Activated CD4-positive, alpha-beta T cell treated with anti-CD3 and anti-CD28 coated beads, Interleukin-2, amount 10 ng/mL, durations not matched to agents 7 days and 5 days (primary cell): ENCODE measurements at places on chromosomes 13 and 19.

GRCh38 chr13:79919091-79919490, 421.8 kb downstream of the SPRY2 start:
- H3K36me3 ChIP-seq: no peaks in the 10 kb centered on the region
- H3K4me3 ChIP-seq: no peak overlapping the region
- no peaks in the 10 kb centered on the region for H3K27me3 ChIP-seq
- no peaks in the 10 kb centered on the region for H3K4me1 ChIP-seq

DNA sequence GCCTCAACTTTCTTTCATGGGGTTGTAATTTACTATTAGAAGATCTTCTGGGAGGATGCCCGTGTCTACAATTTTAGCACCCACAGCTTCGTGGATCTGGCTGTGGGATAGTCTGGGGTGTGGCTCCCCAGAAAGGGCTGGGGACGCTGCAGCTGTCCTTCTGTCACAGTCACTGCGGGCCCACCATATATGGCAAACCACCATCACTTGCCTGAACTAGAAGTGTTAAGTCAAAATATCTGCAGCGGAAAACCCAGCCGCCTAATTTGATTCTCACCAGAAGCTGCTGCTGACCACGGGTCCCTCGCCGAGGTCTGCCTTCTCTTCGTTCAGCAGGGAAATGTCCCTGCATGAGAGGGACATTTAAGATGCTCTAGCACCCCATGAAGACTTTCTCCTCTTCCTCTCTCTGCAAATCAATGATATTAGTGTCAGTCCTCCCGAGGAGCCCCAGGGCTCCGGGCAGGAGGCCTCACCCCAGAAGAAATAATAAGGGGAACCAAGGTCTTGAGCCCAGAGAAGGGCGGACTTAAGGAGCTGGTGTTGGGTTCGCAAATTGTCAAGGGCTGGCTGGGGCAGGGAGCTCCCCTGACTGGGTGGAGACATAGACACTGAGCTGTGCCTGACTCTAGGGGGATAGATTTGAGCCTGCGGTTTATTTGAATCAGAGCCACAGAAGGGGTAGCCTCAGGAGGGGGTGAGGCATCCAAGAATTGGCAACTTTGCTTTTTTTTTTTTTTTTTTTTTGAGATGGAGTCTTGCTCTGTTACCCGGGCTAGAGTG, 3.0 kb upstream of the MATK start:
- H3K36me3 ChIP-seq: no peaks in the 10 kb centered on the region
- DNase-seq: no peak
- peaks cover 12% of the 10 kb centered on the region for H3K4me1 ChIP-seq

- no peaks in the 10 kb centered on the region for H3K27me3 ChIP-seq
- H3K4me1 ChIP-seq: no peaks in the 10 kb centered on the region
- no peaks in the 10 kb centered on the region for H3K36me3 ChIP-seq
- H3K4me3 ChIP-seq: no peak overlapping the region
Measured at GRCh38 chr13:59301174-59301567, 862.6 kb downstream of the DIAPH3 start.

GRCh38 chr19:56810260-56810659, 30.3 kb downstream of the PEG3 start:
- H3K4me3 ChIP-seq: no peak overlapping the region
- H3K36me3 ChIP-seq: no peaks in the 10 kb centered on the region
- no peak overlapping the region for H3K27ac ChIP-seq
- H3K27me3 ChIP-seq: no peaks in the 10 kb centered on the region

DNA sequence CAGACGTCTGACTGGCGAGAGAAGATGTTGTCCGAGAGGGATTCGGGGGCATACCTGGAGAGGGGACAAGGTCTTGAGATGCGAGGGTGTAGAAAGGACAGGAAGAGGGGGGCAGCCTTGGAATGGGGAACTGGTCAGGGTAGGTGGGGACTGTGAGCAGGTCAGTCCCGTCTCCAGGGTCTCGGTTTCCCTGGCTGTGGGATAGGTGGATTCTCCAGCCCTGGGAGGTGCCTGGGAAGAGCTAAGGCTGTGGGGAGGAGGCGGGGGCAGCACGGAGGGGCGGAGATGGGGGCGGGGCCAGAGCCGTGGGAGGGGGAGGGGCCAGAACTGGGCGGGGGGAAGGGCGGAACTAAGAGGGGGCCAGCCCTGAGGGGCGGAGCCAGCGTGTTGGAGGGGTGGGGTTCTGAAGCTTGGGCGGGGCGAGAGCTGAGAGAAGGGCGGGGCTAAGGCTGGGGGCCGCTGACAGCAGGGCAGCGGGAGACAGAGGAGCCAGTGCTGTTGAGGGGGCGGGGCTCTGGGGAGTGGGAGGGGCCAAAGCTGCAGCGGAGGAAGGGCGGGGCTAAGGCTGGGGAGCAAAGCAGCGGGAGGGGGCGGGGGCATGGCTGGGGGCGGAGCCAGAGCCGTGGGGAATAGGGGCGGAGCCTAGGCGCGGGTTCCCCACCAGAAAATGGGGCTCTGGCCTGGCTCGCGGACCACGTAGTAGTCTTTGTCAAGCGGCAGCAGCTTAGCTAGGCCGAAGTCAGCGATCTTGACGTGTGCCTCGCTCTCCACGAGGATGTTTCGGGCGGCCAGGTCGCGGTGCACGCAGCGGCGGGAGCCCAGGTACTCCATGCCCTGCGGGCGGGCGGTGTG, 9.5 kb upstream of the INSL3 start:
- no peak overlapping the region for H3K4me3 ChIP-seq
- H3K4me1 ChIP-seq: peaks cover 24% of the 10 kb centered on the region
- H3K27me3 ChIP-seq: no peaks in the 10 kb centered on the region
- peak; percentile 47 for DNase-seq
- no peak overlapping the region for H3K27ac ChIP-seq
- H3K36me3 ChIP-seq: peaks cover 66% of the 10 kb centered on the region

- peaks cover 15% of the 10 kb centered on the region for H3K36me3 ChIP-seq
- H3K27me3 ChIP-seq: no peaks in the 10 kb centered on the region
- DNase-seq: no peak
- peaks cover 14% of the 10 kb centered on the region for H3K4me1 ChIP-seq
Measured at GRCh38 chr19:36379510-36379819, 464 bp upstream of the ZFP14 start.

- DNase-seq: no peak
- peak overlapping the region; percentile 84 for H3K27ac ChIP-seq
- H3K27me3 ChIP-seq: no peaks in the 10 kb centered on the region
- H3K36me3 ChIP-seq: no peaks in the 10 kb centered on the region
- H3K4me1 ChIP-seq: peaks cover 61% of the 10 kb centered on the region
- H3K4me3 ChIP-seq: peak overlapping the region; percentile 19
Measured at GRCh38 chr19:18495204-18495911, 26.5 kb downstream of the ELL start.

GRCh38 chr19:18905513-18906236, 9.7 kb upstream of the CERS1 start:
- H3K27me3 ChIP-seq: no peaks in the 10 kb centered on the region
- H3K27ac ChIP-seq: no peak overlapping the region
- peaks cover 10% of the 10 kb centered on the region for H3K36me3 ChIP-seq
- no peak overlapping the region for H3K4me3 ChIP-seq
- no peaks in the 10 kb centered on the region for H3K4me1 ChIP-seq

DNA sequence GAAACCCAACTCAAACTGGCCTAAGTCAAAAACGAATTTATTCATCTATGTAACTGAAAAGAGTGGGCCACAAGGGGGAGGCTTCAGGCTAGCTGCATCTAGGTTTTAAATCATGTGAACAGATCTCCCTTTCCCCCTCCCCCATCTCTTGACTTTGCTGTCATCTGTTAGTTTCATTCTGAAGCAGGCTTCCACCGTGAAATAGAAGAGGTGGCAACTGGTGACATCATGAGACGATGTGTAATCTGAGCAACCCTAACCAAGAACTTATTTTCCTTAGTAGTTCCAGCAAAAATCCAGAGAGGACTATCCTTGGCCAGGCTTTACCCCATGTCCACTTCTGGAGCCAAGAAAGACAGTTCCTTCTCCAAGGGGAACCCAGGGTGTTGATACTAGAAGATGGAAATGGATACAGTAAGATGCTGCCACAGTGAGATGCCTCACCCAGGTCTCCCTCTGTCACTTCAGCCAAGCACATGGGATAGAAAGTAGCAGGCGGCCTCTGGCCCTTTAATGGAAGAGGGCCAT, 9.4 kb downstream of the SAMD4B start:
- peaks cover 31% of the 10 kb centered on the region for H3K4me1 ChIP-seq
- H3K27me3 ChIP-seq: no peaks in the 10 kb centered on the region
- peak; percentile 53 for DNase-seq
- no peak overlapping the region for H3K4me3 ChIP-seq
- peaks cover 45% of the 10 kb centered on the region for H3K36me3 ChIP-seq

- H3K4me3 ChIP-seq: no peak within 1 kb of the TSS
- peaks cover 21% of the 10 kb centered on the region for H3K27me3 ChIP-seq
- H3K4me1 ChIP-seq: no peaks in the 10 kb centered on the region
- H3K27ac ChIP-seq: no peak within 1 kb of the TSS
Measured at GRCh38 chr19:41114132-41114531, at the start of gene CYP2F1. CYP2F1 (plus strand) TSS chr19:41114432; CDS start chr19:41116189, 1,757 bp downstream.

DNA sequence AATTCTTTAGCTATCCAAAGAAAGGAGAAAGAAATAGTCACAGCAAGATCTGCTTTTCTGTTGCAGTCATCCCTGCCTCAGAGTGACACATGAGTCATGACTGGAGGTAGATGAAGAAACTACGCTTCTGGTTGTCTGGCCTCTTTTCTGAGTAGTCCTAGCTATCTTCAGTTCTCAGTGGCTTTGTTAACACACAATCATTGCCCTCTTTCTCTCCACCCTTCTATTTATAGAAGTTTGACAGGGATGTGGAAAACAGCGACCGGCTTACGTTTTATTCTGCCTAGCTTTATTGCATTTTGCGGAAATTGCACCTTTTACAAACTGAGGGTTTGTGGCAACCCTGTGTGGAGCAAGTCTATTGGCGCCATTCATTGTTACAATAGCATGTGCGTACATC, 26.7 kb downstream of the SPATA13 start:
- no peak overlapping the region for H3K4me3 ChIP-seq
- no peak overlapping the region for H3K27ac ChIP-seq
- DNase-seq: no peak
